ENCODE measurements at places on chromosomes 2 and 18. TPM values are rescaled to one million over a fixed set of nuclear protein-coding genes. Genes with fewer than 3 reads are reported as not detected.

Gene ABCB11
- not detected for polyA plus RNA-seq

Gene SETBP1
- polyA plus RNA-seq, result not detected

Gene CYRIA
- 101 TPM for polyA plus RNA-seq

Gene KCNS3
- polyA plus RNA-seq, result not detected

Gene CAVIN2
- polyA plus RNA-seq, result not detected

Gene SLC40A1
- 91.6 TPM for polyA plus RNA-seq

DNA sequence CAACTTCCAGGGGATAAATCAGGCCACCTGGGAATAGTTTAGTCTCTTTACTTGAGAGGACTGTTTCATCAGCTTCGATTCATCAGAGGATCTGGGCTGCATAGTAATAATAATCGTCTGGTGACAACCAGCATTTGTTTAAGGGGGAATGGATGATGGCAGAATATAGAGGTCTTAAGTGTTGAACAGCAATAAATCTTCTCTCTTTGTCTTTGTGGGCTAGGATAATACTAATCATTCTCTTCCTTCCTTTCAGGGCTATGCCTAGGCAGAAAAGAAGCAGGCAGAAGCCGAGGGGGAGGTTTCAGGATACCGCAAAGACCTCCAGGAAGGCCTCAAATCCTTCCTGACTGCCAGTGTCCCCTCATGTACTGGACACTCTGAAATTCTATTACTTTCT lies 150.4 kb upstream of the GAREM1 start:
- no peaks in the 10 kb centered on the region for H3K36me3 ChIP-seq
- no peaks in the 10 kb centered on the region for H3K27me3 ChIP-seq
- H3K27ac ChIP-seq, result no peak overlapping the region
- no peaks in the 10 kb centered on the region for H3K4me1 ChIP-seq

DNA sequence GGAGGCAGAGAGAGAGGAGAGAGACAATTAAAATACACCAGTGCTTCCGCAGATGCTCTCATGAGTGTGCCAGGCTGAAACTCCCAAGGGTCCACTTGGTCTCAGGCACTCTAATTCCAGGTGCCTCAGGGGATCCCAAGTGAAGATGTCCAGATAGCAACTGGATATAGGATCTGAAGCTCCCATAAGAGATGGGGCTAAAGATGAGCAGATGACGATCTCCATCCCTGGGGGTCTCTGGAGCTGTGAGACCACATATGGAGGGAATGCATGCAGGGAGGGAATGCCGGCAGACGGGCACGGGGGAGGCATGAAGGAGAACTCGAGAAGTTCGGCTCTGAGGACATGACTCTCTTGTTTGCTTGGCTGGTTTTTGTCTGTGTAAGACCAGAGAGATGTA lies 223.7 kb upstream of the RAB6C start:
- no peak overlapping the region for H3K27ac ChIP-seq
- H3K36me3 ChIP-seq, result no peaks in the 10 kb centered on the region
- no peaks in the 10 kb centered on the region for H3K27me3 ChIP-seq
- DNase-seq, result no peak
- no peak overlapping the region for H3K4me3 ChIP-seq
- peaks cover 11% of the 10 kb centered on the region for H3K4me1 ChIP-seq

DNA sequence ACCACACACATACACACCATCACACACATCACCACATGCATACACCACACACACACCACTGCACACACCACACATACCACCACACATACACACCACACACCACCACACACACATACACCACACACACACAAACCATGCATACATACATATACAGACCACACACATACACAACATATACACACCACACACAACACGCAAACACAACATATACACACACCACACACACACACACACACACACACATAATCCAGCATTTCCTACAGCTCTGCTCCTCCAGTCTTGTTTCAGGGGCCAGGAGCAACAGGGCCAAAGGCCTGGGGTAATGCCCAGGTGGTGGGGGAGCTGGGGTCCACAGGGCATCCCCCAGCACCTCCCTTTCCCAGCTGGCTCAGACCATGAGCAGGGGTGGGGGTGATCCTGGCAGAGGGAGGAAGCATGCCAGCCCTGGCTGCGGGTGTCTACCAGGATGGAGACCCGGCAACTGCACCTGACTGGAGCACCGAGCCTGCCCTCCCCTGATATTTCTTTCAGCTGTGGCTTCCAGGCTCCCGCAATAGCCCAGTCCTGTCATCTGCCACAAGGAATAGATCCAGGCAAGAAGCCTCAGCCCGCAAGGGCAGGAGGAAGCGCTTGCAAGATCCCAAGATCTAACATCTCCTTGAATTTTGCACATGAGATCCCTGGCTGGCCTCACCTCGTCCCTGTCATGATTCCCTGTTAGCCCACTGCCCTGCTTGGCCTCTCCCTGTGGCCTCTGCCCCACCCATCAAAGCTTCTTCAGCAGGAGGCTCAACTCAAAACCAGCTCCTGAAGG lies 196.9 kb downstream of the TNS1 start:
- H3K27me3 ChIP-seq, result no peaks in the 10 kb centered on the region
- peaks cover 10% of the 10 kb centered on the region for H3K36me3 ChIP-seq
- H3K4me1 ChIP-seq, result peaks cover 3% of the 10 kb centered on the region
- H3K4me3 ChIP-seq, result no peak overlapping the region
- no peak for DNase-seq

GRCh38 chr18:74654638-74655037 lies 57.0 kb downstream of the ZNF407 start:
- no peaks in the 10 kb centered on the region for H3K27me3 ChIP-seq
- no peaks in the 10 kb centered on the region for H3K36me3 ChIP-seq
- H3K4me3 ChIP-seq, result no peak overlapping the region
- DNase-seq, result no peak
- no peaks in the 10 kb centered on the region for H3K4me1 ChIP-seq

- no peaks in the 10 kb centered on the region for H3K27me3 ChIP-seq
- DNase-seq, result no peak
- H3K27ac ChIP-seq, result no peak overlapping the region
- H3K4me3 ChIP-seq, result no peak overlapping the region
Observed at GRCh38 chr18:23283916-23284430, 148.7 kb downstream of the CABLES1 start.

DNA sequence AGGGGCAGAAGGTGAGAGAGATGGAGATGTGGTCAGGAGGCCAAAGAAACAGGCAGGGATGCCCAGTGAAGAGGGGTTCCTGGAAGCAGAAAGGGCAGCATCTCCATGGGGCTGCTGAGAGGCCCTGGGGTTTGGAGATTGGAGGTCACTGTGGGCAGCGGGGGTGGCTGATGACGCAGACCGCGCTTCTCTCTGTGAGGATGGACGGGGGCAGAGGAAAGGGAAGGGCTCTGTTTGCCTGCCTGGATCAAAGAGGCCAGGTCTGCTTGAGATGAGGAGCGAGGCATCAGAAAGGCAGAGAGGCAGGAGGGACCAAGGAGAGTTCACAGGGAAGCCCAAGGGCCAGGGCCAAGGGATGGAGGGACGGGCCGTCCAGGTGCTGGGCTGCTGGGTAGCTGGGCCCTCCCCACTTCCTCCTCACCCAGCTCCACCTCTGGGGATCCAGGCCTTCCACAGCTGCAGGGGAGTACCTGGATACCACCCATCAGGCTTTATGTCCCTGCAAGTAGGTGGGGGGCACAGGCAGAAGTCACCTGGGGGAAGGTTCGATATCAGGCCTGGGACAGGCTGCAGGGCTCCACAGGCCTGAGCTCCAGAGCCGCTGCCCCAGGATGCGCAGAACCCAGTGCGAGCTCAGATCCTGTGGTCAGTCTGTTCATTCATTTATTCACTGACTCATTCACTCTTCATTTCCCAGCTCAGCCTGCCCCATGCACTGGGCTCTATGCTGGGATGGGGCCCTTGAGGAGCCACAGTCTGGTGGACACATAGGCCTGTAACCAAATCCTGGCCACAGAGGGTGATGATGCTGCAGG lies 30.6 kb downstream of the ADRA2B start:
- no peak overlapping the region for H3K4me3 ChIP-seq
- H3K27ac ChIP-seq, result no peak overlapping the region
- H3K27me3 ChIP-seq, result no peaks in the 10 kb centered on the region
- no peaks in the 10 kb centered on the region for H3K36me3 ChIP-seq
- DNase-seq, result no peak

DNA sequence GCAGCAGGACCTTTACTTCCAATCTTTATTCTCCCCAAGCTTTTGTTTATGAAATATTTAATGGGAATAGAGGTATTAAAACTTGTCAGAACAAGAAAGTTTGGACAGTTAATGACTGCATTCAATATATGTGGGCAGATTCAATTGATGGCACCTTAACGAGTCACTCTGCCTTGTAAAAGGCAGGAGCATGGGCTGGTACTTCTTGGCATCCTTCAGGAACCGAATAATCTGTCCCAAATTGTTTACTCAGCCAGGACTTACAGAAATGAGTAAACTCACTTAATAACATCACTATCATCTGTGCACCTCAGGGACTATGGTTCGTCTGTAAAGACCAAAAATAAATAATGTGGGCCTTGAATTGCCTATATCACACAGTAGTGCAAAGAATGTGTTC lies 1280.3 kb upstream of the TMEFF2 start:
- no peaks in the 10 kb centered on the region for H3K27me3 ChIP-seq
- H3K4me3 ChIP-seq, result no peak overlapping the region
- no peak for DNase-seq

- H3K27me3 ChIP-seq, result no peaks in the 10 kb centered on the region
- DNase-seq, result peak; percentile 31
- H3K4me3 ChIP-seq, result no peak overlapping the region
- no peak overlapping the region for H3K27ac ChIP-seq
- H3K36me3 ChIP-seq, result no peaks in the 10 kb centered on the region
- peaks cover 26% of the 10 kb centered on the region for H3K4me1 ChIP-seq
Observed at GRCh38 chr2:143162123-143162837, 33.1 kb downstream of the ARHGAP15 start.

GRCh38 chr2:121131375-121131774 lies 153.6 kb downstream of the TFCP2L1 start:
- no peak for DNase-seq
- no peaks in the 10 kb centered on the region for H3K4me1 ChIP-seq
- no peaks in the 10 kb centered on the region for H3K36me3 ChIP-seq
- no peaks in the 10 kb centered on the region for H3K27me3 ChIP-seq

GRCh38 chr2:71457923-71458322 lies 4.6 kb downstream of the DYSF start:
- H3K4me1 ChIP-seq, result peaks cover 70% of the 10 kb centered on the region
- peaks cover 64% of the 10 kb centered on the region for H3K36me3 ChIP-seq
- no peak overlapping the region for H3K4me3 ChIP-seq
- no peak for DNase-seq
- H3K27ac ChIP-seq, result peak overlapping the region; percentile 76

DNA sequence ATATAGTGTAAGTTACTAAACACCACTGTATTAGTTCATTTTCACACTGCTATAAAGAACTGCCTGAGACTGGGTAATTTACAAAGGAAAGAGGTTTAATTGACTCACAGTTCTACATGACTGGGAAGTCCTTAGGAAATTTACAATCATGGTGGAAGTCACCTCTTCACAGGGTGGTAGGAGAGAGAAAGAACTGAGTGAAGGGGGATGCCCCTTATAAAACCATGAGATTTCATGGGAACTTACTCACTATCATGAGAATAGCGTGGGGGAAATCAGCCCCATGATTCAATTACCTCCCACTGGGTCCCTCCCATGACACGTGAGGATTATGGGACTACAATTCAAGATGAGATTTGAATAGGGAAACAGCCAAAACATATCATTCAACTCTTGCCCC lies 618.0 kb downstream of the NYAP2 start:
- no peaks in the 10 kb centered on the region for H3K27me3 ChIP-seq
- no peaks in the 10 kb centered on the region for H3K36me3 ChIP-seq
- no peak overlapping the region for H3K4me3 ChIP-seq
- H3K27ac ChIP-seq, result no peak overlapping the region

- H3K4me3 ChIP-seq, result no peak overlapping the region
- DNase-seq, result no peak
- H3K27ac ChIP-seq, result no peak overlapping the region
- no peaks in the 10 kb centered on the region for H3K36me3 ChIP-seq
- H3K4me1 ChIP-seq, result no peaks in the 10 kb centered on the region
- H3K27me3 ChIP-seq, result no peaks in the 10 kb centered on the region
Observed at GRCh38 chr2:188410504-188411235, 119.0 kb downstream of the GULP1 start.

DNA sequence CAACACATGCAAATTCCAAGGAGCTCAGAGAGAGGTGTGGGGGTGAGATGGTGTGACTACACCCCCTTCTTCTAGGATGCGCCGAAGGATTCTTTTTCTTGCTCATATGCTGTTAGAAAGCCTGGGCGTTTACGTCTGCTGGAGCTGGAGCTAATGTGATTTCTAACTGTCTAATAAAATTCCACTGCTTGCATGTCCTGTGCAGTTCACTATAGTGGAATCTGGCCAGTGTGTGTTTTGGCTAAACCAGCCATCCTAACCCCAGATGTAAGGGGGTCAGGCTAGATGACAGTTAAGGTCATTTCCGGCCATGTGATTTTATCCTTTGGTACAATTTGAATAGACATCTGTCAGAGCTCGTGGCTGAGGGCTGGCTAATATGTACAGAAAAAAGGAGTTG lies 194.1 kb downstream of the PRKCE start:
- DNase-seq, result no peak
- H3K4me3 ChIP-seq, result no peak overlapping the region
- H3K4me1 ChIP-seq, result peaks cover 41% of the 10 kb centered on the region
- no peaks in the 10 kb centered on the region for H3K27me3 ChIP-seq
- no peak overlapping the region for H3K27ac ChIP-seq

DNA sequence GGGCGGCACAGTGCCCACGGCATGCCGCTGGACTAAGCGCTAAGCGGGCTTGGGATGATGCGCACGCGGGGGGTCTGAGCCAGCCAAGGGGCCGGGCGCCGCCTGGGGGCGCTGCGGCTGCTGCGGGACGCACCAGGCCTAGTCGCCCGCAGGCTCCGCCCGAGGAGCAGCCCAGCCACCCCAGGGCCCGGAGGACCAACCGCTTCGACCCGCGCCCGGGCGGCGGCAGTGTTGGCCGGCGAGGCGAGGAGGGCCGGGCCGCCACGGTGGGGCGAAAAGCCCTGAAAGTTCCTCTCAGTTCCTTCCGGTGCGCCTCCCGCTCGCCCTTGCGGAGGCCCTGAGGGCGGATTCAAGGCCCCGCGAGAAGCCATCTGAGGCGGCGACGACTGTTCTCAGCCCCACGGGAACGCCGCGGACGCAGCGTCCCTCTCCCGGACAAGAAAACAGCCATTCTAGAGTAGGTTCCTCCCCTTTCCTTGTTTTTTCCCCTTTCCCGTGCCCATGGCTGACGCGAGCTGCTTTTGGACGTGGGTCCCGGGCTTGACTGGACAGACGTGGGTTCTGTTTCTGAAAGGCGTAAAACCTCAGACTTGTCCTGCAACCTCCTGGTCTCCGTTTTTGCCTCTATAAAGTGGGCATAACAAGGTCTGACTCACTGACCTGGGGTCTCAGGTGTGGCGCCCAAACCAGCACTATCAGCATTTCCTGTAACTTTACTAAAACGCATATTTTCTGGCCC lies at the start of gene ANKAR:
TSS of gene ANKAR (plus strand) at position 297 of the 739 bp plus-strand sequence. CDS start 1,821 bp downstream, outside the sequence.
- peak within 1 kb of the TSS; percentile 58 for H3K4me3 ChIP-seq
- peaks cover 15% of the 10 kb centered on the region for H3K4me1 ChIP-seq
- H3K36me3 ChIP-seq, result peaks cover 21% of the 10 kb centered on the region
- peak; percentile 89 for DNase-seq
